ENCODE measurements at places on chromosomes 1 and 21. TPM values are rescaled to one million over a fixed set of nuclear protein-coding genes. Genes with fewer than 3 reads are reported as not detected.

DNA sequence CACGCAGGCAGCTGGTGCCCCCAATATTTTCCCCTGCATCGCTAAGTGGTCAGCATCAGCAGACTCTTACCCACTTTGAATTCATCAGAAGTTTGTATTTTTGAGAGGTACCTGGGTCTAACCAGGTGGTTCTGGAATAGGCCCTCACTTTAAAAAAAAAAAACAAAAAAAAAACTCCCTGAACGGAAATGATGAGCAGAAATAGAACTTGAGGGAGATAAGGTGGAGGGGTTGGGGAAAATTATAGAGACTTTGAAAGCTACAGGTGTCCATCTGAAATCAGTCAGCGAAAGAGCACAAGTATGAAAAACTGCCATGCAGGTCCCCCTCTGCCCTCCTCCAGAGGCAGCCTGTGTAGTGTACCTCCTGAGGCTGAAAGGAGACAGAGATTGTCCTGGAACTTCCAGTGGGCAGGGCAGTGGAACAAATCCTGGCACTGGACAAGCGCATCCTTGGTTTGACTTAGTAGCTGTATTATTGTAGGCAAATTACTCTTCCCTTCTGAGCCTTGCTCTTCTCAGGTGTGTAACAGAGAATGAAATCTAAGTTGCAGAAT is 1.2 kb downstream of the SLAMF7 start:
- H3K27me3 ChIP-seq = no peaks in the 10 kb centered on the region
- no peaks in the 10 kb centered on the region for H3K36me3 ChIP-seq
- H3K4me3 ChIP-seq = no peak overlapping the region
- DNase-seq = no peak
- H3K4me1 ChIP-seq = no peaks in the 10 kb centered on the region

DNA sequence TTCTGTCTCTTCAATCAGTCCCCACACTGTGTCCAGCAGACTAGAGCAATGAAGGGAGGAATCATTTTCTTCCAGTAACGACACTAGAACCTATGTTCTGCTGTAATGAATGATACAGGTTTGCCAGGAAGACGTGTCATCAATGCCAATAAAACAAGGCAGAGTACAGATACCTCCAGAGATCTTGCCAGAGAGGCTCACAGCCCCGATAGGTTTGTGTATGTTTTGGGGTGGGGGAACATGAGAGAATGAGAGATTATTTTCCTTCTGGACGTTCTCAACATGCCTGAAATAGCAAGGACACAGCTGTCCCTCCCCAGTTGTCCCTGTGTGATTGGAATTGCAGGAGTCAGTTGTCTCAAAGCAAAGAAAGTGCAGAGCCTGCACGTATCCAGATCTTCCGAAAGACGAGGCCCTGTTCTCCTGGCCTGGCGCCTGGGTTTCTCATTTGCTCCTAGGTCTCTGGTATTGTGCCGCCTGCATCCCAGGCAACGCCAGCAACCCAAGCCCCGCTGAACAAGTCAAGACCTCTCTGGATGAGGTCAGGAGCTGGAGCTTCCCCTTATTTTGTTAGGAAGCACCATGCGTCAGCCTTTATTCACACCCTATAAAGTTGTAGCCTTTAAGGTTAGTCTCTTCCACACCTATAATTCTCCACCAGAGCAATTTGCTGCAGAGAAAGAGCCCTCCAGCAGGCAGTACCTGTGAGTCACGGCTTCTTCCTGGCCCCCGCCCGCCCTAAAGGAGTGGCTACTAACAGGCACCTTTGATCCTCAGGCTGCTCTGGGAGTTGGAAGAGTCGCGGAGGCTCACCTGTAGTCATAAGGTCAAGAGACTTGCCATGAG is 130.5 kb downstream of the TOMM20 start:
- H3K4me3 ChIP-seq = no peak overlapping the region
- DNase-seq = no peak
- no peaks in the 10 kb centered on the region for H3K4me1 ChIP-seq
- H3K36me3 ChIP-seq = no peaks in the 10 kb centered on the region
- no peaks in the 10 kb centered on the region for H3K27me3 ChIP-seq
- no peak overlapping the region for H3K27ac ChIP-seq

C8A gene
- not detected for total RNA-seq

DNA sequence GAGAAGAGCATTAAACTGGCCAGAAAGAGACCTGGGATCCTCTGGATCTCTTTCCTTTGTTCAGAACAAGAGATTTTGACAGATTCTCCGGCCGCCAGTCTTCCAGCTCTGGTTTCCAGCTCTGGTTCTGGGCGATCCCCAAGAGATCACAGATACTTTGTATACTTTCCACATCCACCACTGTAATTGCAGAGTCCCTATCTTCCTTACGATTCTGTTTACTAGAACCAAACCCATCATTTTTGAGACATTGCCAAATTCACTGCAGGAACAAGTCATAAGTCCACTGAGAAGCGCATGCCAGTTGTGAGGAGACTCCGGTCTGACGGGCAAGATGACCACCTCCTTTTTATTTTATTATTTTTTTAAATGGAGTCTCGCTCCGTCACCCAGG is 505.2 kb downstream of the SMYD3 start:
- no peaks in the 10 kb centered on the region for H3K36me3 ChIP-seq
- H3K27ac ChIP-seq = no peak overlapping the region

- no peak overlapping the region for H3K4me3 ChIP-seq
- H3K27ac ChIP-seq = no peak overlapping the region
- H3K4me1 ChIP-seq = peaks cover 3% of the 10 kb centered on the region
Observed at GRCh38 chr1:47838562-47839432, 158.4 kb downstream of the TRABD2B start.

- no peak for DNase-seq
- H3K36me3 ChIP-seq = no peaks in the 10 kb centered on the region
- no peaks in the 10 kb centered on the region for H3K27me3 ChIP-seq
- H3K4me1 ChIP-seq = no peaks in the 10 kb centered on the region
- no peak overlapping the region for H3K27ac ChIP-seq
- no peak overlapping the region for H3K4me3 ChIP-seq
Observed at GRCh38 chr21:29288239-29288638, 10.5 kb upstream of the BACH1 start.

GRCh38 chr1:231194843-231195516 is 33.1 kb downstream of the TRIM67 start:
- DNase-seq = no peak
- no peak overlapping the region for H3K4me3 ChIP-seq
- peaks cover 5% of the 10 kb centered on the region for H3K4me1 ChIP-seq
- no peaks in the 10 kb centered on the region for H3K36me3 ChIP-seq

Data from H1 (cell line).